Right lobe of liver (tissue), 6 donors: ENCODE measurements at places on chromosomes 16 and 17. TPM values are rescaled to one million over a fixed set of nuclear protein-coding genes. Genes with fewer than 3 reads are reported as not detected.
A peak's percentile ranks its signal among the peaks of the same experiment; 100 is the strongest.

GRCh38 chr17:41666708-41667279 lies 21.9 kb upstream of the EIF1 start:
- no peaks in the 10 kb centered on the region for H3K36me3 ChIP-seq
- peak overlapping the region; percentile 65 for H3K27ac ChIP-seq
- DNase-seq = peak; percentile 87
- H3K27me3 ChIP-seq = no peaks in the 10 kb centered on the region

DNA sequence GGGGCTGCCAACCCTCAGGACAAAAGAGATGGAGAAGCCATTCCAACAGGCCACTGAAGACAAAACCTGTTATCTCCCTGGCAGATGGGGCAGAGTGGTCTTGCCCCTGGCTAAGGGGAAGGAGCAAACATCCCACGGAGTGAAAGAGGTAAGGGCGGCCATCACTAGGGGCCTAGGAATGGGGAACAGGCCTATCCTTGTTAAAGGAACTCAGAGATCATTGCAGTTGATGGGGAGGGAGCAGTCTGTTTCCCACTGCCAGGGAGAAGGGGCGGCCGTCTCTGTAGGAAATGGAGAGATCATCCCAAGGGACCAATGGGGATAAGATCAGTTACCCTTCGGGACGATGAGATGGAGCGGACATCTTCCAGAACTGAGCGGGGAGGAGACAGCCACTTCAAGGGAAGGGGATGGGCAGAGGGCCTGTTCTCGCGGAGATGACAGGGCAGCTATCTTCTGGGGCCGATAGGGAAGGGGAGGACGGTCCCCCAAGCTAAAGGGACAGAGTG lies 581 bp upstream of the TMEM208 start:
- peak overlapping the region; percentile 100 for H3K4me3 ChIP-seq
- no peak overlapping the region for H3K27ac ChIP-seq
- no peak for DNase-seq

DNA sequence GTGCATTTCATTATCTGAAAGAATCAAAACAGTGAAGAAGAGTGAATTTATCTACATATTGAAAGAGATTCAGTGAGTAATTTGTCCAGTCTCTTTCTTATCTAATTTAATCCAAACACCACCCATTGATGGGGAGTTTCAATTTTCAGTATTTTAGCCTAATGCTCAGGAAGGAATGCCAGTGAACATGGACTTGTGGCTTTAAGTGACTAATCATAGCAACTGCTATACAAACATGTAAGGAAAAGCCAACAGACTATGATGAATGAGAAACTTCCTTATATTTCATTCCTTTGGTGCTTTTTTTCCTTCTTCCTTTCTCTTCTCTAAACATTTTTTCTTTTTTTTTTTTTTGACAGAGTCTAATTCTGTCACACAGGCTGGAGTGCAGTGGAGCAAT lies 885.8 kb downstream of the KCNJ2 start:
- H3K36me3 ChIP-seq = no peaks in the 10 kb centered on the region
- no peak for DNase-seq
- no peaks in the 10 kb centered on the region for H3K27me3 ChIP-seq
- peaks cover 10% of the 10 kb centered on the region for H3K4me1 ChIP-seq
- H3K27ac ChIP-seq = no peak overlapping the region

GRCh38 chr16:21169249-21169981 lies 10.9 kb downstream of the LDAF1 start:
- H3K36me3 ChIP-seq = no peaks in the 10 kb centered on the region
- H3K27ac ChIP-seq = no peak overlapping the region
- no peaks in the 10 kb centered on the region for H3K4me1 ChIP-seq

- DNase-seq = no peak
- no peaks in the 10 kb centered on the region for H3K27me3 ChIP-seq
- no peaks in the 10 kb centered on the region for H3K36me3 ChIP-seq
- H3K27ac ChIP-seq = no peak overlapping the region
Measured at GRCh38 chr17:73528679-73529078, 115.6 kb downstream of the SDK2 start.

GRCh38 chr17:3636908-3637373 lies 381 bp downstream of the CTNS start:
- H3K4me1 ChIP-seq = peaks cover 5% of the 10 kb centered on the region
- H3K27me3 ChIP-seq = no peaks in the 10 kb centered on the region
- peak overlapping the region; percentile 99 for H3K27ac ChIP-seq
- no peaks in the 10 kb centered on the region for H3K36me3 ChIP-seq
- peak overlapping the region; percentile 100 for H3K4me3 ChIP-seq

- no peaks in the 10 kb centered on the region for H3K36me3 ChIP-seq
- no peak for DNase-seq
- no peaks in the 10 kb centered on the region for H3K27me3 ChIP-seq
- no peak overlapping the region for H3K4me3 ChIP-seq
- H3K27ac ChIP-seq = no peak overlapping the region
- no peaks in the 10 kb centered on the region for H3K4me1 ChIP-seq
Measured at GRCh38 chr17:63911657-63912100, 621 bp upstream of the CSHL1 start.

PIPOX gene
- total RNA-seq = 167 TPM

CHST4 gene
- total RNA-seq = 2.0 TPM

XAF1 gene
- 31.4 TPM for total RNA-seq
